ENCODE measurements at places on chromosomes 5 and 9.

DNA sequence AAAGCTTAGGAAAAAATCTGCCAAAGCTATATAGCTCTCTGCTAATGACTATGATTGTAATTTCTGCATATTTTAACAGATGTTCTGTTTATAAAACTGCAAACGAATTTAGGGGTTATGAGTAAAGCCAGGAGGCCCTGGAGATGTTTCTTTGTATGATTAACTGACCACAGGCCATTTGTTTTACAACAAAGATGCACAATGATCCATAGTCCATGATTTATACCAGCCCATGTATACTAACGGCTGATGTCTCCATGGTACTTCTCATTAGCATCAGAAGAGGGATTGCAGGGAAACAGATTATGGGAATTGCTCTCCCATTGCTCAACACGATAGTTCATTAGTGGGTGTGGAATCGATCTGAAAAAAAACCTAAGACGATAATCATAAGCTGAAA lies 78.9 kb downstream of the PPP2R2B start:
- DNase-seq, result no peak

DNA sequence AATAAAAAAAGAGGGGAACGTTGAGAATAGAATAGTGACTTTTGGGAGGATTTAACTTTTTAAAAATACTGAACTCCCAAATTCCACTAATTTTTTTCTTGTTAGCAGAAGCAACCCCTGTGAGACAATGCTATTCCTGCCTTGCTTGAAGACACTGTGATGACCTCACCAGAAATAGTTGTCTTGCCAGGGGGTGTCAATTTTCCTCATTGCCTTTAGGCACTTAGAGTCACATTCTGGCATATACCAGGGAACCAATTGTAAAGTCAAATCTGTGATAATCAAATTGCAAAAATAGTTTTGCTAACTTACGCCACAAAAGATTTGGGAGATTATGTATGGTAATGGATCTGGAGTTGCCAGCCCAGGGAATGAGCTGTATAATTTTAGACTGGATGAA lies 42.8 kb upstream of the RPS23 start:
- DNase-seq, result no peak

DNA sequence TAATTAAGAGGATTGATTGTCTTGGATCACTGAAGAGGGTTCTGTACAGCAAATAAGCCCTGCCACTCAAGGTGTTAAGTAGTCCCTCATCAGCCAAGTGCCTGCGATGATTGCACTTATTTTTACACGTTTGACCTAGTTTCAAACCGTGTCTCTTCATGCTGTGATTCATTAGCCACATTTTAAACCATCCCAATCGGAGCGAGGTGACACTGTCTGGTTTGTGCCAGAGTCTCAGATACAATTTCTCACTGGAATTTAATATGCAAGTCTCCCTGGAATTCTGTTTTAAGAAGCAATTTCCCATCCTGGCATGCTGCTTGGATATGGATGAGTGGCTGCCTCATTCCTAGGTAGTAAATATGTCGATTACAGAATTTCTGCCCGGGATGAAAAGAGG lies 1.6 kb downstream of the INSYN2B start:
- no peak for DNase-seq

- DNase-seq, result no peak
Measured at GRCh38 chr9:108996643-108997042, 16.7 kb downstream of the CTNNAL1 start.

- no peak for DNase-seq
Measured at GRCh38 chr9:111916234-111916645, 19.6 kb downstream of the UGCG start.

- DNase-seq, result no peak
Measured at GRCh38 chr9:136031094-136031493, 64.0 kb downstream of the NACC2 start.

- peak; percentile 88 for DNase-seq
Measured at GRCh38 chr9:137161558-137162486, 8.0 kb downstream of the LRRC26 start.

DNA sequence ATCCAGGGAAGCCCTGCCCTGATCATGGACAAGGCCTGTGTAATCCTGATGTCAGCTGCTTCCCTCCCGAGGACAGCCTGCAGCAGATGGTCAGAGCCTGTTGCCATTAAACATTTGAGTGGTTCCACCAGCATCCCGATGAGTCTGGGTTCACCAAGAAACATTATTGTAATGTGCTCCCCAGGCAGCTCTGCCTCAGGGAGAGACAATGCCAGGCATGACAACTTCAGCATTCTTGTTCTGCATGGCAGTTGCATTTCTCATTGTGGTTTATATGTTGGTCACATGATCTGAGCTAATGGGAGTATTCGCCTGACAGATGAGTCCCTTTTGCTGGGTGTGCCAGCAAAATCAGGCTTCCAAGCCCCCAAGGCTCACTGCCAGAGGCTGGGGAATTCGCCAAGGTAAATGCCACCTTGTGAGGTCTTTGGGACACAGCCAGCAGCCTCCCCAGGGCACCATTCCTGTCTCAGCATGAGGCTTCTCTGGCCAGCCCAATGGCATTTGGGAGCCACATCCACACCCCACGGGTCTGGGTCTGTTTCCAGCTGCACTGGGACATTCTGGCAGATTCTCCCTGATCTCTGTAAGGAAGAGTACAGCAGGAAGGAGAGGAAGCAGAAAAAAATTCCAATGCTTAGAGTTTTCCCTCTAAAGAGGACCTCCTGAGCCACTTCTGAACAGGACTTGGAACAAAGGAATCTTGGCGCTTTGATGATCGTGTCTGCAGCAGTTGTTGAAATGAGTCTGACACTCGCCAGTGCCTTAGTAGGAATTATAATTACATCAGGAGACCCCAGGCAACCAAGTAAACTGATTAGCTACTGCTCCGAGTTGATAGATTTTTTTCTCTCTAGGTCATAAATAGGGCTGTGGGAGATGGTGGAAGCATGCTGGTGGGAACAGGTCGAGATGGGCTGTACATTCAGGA lies 18.7 kb downstream of the KCNIP1 start:
- DNase-seq, result peak; percentile 46
